ENCODE measurements at places on chromosomes 5 and 9.

DNA sequence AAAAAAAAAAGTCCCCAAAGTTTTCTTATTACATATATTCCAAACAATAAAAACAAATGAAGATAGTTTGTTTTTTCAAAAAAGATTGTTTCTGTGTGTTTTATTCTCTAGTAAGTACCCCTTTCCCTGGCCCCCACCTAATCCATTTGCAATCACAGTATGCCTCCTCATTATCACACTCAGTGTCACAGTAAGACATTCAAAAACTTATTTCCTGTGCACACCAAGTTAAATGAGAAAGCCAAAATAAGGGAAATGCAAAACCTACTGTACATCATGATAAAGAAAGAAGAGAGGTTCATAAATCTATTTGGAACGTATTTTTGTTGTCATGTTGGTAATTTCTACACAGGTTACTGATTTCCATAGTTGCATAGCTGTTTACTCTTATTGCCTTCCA is 62.3 kb downstream of the ST8SIA4 start:
- DNase-seq: no peak

- DNase-seq: no peak
Measured at GRCh38 chr9:129586685-129587084, 34.2 kb downstream of the C9orf50 start.

DNA sequence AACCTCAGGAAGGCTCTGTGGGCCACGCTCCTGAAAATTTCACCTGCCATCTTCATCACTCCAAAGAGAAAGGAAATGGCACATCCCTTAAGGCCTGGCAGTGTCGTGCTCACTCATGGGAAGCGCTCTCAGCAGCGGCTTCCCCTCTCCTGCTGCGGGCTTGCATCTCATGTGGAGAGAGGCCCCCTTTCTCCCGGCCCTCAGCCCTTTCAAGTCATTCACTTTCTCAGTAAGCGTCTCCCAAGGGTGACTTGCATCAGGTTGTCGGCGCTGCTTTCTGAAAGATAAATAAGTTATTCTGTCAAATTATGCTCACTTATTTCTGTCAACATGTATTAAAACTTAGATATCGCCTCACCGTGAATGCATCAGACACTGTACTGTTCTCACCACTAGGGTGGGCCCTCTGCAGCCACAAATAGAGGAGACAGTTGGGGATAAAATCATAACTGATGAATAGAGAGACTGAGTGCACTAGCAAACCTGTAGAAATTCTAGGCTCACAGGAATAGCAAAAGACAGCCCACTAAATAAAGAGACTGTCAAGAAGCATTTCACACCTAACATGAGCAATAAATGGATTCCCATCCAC is 174.6 kb downstream of the RFK start:
- DNase-seq: no peak

GRCh38 chr9:129889941-129890717 is 54.9 kb downstream of the USP20 start:
- DNase-seq: no peak

GRCh38 chr5:57932761-57933160 is 450.1 kb upstream of the ACTBL2 start:
- no peak for DNase-seq

DNA sequence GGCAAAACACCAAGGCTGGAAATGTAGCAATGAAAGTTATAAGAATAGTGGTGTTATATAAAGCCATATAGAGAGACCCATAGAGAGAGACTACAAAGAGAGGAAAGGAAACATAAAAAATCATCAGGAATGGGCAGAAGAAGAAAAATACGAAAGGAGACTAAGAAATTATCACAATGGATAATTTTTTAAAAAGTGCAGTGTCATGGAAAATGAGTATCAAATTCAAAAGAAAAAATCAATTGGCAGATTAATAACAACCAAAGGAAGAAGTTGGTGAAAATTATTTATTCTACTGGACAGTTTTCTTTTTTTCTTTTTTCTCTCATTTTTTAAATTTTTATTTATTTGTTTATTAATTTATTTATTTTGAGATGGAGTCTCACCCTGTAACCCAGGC is 1488.4 kb upstream of the WWC1 start:
- DNase-seq: no peak

DNA sequence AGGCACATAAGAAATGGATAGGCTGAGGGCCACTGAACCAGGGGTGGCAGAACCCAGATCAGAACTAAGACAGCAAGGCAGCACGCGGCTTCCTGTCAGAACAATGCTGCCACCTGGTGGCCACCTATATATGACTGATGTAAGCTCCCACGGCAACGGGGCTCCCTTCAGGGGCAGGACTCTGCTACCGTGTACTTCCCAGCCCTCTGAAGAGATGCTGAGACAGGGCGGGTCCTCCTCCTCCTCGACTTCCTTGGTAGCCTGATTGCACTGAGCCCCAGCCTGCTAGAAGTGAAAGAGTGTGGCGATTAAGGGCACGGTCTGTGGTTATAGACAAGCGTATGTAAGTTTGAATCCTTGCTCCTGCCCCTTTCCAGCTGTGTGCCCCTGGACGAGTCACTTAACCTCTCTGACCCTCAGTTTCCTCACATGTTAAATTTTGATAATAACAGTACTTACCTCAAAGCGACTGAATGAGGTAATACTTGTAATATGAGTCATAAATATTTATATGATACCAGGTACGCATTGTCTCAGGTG is 13.3 kb downstream of the RPS14 start:
- peak; percentile 77 for DNase-seq

GRCh38 chr9:134732392-134733110 is 90.9 kb downstream of the COL5A1 start:
- DNase-seq: no peak

DNA sequence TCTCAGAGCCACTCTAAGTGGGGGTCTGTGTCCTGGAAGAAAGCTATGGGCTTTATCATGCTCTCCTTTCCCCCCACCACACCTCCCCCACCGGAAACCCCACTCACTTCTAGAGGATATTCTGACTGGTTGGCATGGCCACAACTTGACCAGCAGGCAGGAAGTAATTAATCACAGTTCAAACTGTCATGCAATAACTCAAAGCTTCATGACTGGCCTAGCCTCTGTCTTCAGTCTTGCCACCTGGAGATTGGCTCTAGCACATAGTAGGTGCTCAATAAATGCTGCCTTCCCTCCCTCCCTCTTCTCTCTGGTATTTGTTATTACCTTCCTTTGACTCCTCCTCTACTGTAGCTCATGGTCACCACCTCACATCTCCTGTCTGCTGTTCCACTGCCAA is 124.7 kb downstream of the GABBR2 start:
- no peak for DNase-seq

DNA sequence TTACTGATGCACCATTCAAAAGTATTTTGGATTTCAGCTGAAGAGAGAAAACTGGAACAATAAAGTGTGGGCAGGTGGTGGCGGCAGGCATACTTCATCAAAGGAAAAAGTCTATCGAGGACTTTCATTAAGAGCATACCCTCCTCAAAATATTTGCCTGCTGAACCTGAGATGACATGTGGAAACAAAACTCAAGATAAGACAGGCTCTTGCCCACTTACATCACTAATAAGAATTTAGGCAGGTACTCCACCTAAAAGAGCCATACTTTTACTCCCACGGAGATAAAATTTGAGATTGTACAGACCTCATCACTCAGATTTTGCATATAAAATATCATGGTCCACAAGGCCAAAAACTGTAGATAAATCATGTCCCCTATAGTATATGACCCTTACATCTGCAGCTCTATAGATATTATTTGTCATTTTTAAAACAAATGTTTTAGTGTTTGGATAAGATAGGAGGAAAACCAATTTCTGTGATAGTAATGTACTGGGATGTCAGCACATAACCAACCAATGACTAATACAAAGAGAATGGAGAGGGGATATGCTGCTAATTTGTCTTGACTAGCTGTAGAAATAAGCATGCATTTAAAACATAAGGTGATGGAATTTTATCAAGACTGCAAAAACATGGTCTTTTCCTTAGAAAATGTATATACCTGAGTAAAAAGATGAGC is 730.6 kb upstream of the ZNF608 start:
- DNase-seq: no peak

DNA sequence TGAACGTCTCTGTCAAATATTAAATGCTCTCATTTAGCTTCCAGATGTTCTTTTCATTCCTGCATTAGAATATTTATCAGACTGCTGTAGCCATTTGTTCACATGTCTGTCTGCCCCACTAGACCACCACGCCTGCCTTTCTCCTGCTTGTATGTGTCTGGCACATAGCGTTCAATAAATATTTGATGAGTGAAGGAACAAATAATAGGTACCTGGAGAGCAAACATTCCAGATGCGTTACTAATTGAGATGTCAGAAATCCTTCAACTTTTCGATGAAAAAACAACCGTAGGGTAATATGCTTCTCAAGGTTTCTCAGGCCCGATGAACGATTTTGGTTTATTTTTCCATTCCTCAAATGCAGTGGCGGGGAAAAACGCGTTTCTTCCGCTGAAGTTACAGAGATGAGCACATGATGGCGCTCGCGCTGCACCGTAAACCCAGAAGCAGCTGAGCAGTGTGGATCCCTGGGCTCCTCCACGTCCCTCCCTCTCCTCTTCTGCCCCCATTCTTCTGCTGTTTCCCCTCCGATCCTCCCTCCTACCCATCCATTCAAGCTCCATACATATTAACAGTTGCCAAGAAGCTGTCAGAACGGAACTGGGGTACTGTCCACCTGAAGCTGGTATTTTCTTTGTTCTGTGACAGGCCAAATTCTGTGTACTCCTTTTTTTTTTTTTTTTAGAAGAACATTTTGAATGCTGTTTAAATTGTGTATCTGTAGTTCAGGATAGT is 245.4 kb downstream of the MPDZ start:
- DNase-seq: no peak

DNA sequence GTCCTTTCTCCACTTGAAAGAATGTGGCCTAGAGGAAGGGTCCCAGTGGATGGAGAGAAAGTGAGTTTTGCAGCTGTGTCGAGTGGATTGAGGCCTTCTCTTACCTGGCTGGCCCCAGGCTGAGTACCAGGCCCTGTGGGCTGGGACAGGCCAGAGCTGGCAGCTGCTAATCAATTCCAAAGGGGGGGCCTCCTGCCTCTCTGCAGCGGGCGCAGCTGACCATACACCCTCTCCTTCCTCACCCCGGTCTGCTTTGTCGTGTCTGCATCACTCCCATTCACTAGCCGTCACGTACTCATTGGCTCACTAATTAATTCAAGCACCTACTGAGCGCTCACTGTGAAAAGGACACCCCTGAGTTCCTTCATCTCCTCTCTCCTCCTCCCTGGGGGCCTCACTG is 58.4 kb upstream of the PITX1 start:
- no peak for DNase-seq

- DNase-seq: no peak
Measured at GRCh38 chr5:51385216-51385615, 2.0 kb downstream of the ISL1 start.

DNA sequence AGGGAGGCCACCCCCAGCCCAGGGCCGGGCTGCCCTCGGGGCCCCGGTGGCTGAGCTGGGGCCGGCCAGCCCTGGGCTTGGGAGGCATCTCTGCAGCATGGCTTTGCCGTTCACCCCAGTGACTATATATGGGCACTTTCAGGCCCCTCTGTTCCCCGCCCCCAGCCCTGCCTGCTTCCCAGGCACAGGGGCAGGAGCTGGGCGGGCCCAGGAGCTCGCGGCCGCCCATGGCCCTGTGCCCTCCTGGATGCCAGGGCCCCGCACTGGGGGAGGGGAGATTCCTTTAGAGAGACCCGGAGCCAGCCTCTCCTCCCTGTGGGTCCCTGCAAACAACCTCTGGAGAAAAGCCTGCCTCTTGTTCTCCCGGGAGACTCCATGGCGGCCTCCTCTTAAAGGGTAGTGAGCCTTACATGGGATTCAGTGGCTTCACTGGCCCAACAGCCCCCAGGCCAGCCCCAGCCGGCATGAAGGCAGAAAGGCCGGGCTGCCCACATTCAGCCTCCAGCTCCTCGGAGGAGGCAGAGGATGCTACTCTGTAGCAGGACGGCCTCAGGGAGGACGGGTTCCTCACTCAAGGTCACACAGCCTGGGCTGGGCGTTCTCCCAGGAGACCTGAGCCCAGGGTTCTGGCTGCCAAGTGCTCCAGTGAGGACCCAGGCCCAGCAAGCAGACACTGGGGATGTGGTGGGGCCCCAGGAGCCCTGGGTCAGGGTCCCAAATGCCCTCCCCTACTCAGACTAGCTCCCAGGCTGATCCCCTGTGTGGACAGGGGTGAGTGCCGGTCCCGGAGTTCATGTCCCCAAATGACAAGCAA is 4.1 kb downstream of the NACC2 start:
- DNase-seq: no peak

DNA sequence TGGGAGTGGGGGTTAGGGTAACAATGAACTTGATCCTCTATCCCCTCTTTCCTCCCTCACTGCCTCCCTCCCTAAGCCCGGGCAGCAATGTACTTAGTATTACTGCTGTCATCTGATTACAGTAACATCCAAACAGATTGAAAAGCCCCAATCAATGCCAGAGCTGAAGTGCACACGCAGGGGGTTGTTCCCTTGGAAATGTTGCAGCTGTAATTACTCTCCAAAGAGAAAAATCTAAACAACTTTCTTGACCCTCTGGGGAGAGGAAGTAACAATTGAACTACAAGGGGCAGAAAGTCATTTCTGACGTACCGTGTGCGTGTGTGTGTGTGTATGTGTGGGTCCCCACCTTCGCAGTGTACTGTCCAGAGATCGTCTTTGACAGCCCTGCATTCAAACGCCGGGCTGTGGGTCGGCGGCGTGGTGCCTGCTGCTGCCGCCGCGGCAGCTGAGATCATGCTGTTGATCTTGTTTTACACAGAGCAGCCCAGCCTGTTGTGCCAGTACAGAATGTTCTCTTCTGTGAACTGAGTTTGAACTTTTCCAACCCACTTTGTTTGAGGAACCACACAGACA is 66.0 kb upstream of the KLF9 start:
- DNase-seq: no peak

DNA sequence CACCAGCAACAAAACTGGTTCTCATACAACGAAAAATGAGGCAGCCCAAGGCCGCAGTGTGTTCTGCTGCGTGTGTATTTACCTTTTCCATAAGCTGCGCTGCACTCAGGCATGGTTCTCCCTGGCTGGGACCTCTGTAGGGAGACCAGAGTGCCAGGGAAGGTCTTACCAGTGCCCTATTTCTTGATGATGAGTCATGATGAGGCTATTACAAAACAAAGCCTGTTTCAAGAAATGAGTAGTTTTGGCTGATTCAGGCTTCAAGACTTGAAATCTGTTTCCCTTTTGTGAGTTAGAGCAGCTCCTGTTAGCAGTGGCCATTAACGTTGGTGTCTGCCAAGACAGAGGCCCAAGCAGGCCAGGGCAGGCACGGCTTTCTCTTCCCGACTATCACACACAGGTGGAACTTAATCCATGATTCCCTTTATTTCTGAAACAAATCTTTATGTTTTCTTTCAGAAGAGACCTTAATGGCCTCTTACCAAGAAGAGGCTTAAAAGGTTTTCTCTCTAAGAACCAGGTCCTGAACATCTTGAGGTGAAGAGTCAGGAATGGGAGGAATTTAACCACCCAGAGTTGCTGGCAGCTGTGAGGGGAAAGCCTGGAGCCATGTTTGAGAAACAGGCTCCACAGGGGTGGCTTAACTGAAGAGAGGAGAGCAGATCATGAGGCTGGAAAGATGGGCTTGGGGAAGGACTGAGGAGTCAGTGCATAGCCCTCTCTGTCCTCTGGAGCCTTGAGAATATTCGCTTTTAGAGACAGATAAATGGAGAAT is 41.4 kb upstream of the TIFAB start:
- DNase-seq: peak; percentile 69

- DNase-seq: no peak
Measured at GRCh38 chr5:143449772-143450171, 46.3 kb upstream of the NR3C1 start.

GRCh38 chr5:65332591-65332990 is 149.1 kb downstream of the ADAMTS6 start:
- DNase-seq: no peak

All from AML-193 (cell line).